Activated CD8-positive, alpha-beta memory T cell treated with anti-CD3 and anti-CD28 coated beads, Interleukin-2, amount 50 U/mL, for 4 hours (primary cell): ENCODE measurements at places on chromosomes 11 and 22.

DNA sequence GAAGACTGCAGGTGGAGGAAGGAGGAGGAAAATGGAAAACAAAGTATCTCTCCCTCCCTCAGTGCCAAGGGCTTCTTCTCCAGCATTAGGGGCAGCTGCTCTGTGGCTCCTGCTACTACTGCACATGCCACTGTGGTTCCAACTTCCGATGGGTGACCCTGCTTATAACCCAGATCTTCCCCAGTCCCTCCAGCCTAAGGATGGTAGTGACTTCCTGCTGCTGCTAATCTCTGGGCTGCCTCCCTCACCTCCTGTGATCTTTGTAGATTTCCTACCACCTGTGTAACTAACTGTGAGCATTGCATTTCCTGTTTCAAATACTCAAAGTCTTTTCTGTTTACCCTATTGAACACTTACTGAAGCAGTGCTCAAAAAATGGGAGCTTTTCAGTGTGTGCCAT is 28.7 kb upstream of the TRPC6 start:
- DNase-seq: no peak

DNA sequence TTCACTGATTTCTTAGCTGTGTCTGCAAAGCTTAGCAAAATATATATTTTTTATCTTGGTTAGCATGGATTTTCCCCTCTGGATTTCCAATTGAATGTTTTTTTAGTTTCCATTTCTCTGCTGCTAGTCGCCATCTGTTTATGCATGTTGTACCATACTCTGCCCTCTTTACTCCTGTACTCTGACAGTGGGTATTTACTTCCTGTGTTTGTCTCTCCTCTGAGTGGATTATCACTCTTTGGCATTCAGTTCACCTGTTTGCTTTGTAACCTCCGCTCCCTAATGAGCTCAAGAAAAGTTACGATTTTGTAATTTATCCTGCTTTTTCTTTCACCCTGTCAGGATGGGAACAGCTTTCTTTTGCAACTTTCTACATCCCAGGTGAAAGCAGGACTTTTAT is 59.1 kb downstream of the PDHX start:
- DNase-seq: no peak

DNA sequence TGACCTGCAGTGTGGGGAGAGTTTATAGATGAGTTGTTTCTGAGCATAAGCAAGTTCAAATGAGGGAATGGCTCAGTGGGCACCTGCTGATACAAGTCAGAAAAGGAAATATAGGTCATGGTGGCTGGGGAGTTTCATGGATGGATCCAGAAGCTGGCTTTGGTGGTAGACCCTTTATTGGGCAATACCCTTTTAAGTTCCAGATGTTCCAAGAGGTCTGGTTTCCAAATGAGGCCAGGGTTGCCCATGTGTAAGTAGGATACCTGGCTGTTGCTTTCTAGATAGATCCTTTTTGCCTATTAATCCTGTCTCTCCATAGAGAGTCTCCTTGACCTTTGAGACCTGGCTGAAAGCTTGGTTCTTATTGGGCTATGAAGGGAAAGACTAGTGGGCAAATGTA is 2.2 kb downstream of the STIM1 start:
- no peak for DNase-seq

- no peak for DNase-seq
Observed at GRCh38 chr11:119664063-119664572, 64.9 kb downstream of the NECTIN1 start.

DNA sequence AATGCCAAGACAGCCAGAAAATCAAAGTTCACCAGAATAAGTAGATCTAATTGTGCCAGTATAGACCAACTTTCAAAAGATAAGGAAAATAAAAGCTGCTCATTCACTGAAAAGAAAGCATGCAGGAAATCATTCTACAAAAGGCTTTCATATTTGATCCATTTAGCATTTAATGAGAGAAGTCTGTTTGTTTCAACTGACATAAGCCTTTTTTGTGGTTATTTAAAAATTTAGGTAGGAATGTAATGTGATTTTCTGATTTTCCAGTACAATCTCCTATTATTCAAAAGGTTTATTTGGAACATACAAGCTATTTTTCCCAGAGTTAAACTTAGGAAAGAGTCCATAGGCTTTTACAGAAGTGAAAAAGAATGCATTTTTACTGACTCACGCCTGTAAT is 92.7 kb downstream of the SBF2 start:
- DNase-seq: no peak

GRCh38 chr11:74299015-74299414 is 12.4 kb downstream of the P4HA3 start:
- no peak for DNase-seq

GRCh38 chr11:14273895-14274294 is 85.1 kb downstream of the RRAS2 start:
- DNase-seq: no peak

- no peak for DNase-seq
Observed at GRCh38 chr11:111633756-111634362, 31.6 kb downstream of the SIK2 start.

DNA sequence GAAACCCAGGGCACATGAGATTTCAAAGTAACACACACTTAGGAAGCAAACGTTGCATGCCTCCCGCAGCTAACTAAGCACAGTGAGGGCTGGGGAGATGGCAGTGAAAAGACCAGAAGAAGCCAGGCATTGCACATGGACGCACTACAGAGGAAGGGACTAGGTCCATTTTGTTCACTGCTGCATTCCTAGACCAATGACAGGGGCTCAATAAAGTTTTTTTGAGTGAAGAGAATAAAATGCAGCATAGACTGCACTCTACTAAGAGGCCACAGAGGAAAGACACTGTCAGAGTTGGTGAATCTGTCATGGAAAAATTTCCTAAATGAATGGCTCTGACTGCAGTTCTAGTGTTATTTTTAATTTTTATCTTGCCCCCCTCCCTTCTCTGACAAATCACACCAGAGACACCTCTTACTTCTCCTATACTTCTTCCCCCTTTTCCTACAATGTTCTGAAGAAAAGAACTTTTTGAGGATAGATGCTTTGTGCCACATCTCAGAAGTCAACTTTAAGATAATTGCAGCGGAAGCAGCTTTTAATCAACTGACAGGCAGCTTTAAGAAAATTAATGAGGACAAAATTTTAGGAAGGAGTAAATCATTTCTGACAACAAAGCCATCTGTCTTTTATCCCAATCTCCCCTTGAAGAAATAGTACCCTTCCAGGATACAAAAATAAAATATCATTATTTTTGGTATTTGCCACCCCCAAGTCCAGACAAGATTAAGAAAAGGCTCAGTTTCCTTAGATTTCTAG is 34.8 kb upstream of the CHRM4 start:
- DNase-seq: no peak

DNA sequence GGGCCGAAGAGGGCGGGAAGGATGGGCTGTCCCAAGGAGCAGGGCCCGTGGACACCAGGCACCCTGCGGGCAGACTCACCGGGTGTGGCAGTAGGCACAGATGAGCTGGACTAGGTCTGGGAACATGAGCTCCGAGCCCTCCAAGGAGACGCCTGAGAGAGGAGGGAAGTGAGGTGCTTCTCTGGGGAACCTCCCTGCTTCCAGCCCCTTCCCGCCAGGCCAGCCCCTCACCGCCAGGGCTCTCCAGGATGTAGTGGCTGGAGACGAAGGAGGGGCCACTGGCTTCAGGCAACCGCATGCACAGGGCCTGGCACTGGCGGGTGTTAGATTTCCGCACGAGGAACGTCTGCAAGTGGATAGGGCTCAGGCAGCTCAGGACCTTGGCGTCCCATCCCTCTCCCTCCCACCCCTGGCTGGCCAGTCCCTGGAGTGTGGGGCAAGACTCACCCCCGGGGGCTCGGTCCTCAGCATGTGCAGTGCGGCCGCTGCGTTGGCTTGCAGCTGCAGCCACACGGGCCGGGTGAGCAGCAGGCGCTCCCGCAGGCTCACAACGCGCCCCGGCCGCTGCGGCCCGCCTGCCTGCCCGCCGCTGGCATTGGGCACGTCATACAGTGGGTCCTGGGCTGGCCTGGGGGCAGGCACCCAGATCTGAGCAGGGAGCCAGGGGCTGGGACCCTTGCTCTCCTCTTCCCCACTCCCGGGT is 552 bp downstream of the RIN1 start:
- DNase-seq: no peak

DNA sequence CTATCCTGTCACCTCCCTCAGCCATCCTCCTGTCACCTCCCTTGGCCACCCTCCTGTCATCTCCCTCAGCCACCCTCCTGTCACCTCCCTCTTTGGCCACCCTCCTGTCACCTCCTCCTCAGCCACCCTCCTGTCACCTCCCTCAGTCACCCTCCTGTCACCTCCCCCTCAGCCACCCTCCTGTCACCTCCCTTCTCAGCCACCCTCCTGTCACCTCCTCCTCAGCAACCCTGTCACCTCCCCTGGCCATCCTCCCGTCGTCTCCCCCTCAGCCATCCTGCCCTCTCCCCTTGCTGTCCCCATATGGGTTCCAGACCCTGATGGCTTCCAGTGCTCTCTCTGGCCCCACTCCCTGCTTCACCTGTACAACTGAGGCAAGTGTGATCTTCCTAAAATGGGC is 61.8 kb downstream of the SCUBE1 start:
- DNase-seq: no peak

- no peak for DNase-seq
Observed at GRCh38 chr11:60343094-60343704, 16.1 kb downstream of the MS4A6E start.

- no peak for DNase-seq
Observed at GRCh38 chr11:89205378-89205777, 27.7 kb downstream of the TYR start.

DNA sequence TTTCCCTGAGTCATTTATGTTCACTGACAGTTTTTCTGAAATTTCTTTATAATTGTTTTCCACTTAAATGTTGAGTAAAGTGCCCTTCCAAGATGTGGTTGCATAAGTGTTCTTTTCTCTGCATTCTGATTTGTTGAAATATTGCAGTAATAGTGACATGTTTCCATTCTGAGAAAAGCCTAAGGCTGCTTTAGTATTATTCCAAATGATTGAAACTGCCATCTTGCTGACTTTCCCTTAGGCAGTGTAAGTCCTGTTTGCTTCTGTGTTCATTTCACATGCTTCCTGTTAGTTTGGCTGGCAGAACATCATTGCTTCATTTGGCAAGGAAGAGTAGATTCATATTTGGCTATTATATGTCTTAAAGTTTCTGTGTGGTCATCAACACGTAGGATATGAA is 146.5 kb downstream of the ELP4 start:
- DNase-seq: no peak

DNA sequence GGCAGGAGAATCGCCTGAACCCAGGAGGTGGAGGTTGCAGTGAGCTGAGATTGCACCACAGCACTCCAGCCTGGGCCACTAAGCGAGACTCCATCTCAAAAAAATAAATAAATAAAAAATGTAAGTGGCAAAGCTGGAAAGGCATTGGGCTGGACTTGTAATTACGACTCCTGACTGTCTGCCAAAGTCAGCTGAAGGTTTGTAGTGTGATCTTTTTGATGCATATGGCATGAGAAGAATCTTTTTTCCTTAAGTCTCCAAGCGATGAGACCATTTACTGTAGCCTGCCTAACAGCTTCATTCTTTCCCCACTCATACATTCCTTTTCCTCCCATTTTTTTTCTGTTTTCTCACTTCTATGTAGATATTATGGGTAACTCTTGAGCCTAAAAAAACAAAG is 24.8 kb downstream of the CTNND1 start:
- DNase-seq: no peak

GRCh38 chr22:26887916-26888315 is 230.5 kb downstream of the MIAT start:
- DNase-seq: no peak

DNA sequence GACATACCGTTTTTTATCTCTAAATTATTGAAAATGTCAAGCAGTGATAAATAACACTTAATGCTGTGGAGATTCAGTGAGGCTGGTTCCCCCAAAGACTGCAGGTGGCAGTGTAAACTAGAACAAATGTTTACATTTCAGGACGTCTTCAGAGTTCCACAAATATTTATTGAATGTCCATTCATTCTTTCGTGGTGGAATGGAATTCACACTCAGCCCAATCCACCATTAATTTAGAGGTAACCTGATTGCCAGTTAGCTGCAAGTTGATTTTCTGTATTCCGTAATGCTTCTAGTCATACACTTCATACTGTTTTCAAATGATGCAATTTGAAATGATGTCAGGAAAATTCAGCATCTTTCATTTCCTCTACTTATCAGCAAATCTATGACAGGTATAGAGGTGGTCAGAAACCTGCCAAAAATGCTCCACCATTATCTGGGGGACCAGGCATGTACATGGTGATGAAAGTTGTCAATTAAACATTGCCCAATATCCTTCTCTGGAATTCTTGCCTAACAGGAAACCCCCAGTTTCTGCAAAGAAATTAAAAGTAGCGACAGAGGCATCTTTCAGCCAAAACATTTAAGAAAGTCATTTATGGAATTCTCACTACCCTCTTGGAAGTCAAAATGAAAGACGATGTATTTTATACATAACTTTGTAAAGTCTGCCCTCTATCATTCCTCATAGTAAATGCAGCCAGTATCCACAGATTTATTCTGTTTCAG is 94.3 kb upstream of the BMAL1 start:
- DNase-seq: no peak

- no peak for DNase-seq
Observed at GRCh38 chr11:44926036-44926435, 24.6 kb downstream of the TP53I11 start.

GRCh38 chr22:28808716-28809355 is 8.5 kb upstream of the XBP1 start:
- DNase-seq: no peak

DNA sequence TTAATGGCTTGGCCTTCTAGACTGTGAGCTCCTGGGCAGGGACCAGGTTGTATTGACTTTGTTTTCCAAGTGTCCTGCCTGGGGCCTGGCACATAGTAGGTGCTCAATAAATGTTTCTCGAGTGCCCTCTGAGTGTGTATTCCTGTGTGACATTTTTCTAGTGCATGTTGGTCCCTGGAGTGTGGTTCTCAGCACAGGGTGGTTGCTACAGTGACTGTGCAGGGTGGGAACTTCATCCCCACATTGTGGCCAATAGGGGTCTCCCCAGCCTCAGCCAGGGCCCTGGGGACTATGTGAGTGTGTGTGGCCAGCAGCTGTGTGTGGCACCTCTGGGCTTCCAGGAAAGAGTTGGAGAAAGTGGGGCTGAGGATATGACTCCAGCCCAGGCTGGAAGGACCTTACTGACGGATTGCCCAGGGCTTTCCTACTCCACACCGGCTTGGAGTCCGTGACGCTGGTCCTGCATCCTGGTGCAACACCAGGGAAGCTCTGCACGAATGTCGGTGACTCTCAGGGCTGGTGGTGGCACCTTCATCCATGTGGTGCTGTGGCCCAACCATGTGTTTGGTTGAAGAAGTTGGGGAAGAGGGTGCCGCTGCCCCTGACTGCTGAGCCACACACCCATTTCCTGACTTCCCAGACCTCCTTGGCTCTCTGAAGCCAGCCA is 9.0 kb upstream of the MARK2 start:
- DNase-seq: no peak

- no peak for DNase-seq
Observed at GRCh38 chr22:35734517-35734827, 16.8 kb downstream of the APOL5 start.

DNA sequence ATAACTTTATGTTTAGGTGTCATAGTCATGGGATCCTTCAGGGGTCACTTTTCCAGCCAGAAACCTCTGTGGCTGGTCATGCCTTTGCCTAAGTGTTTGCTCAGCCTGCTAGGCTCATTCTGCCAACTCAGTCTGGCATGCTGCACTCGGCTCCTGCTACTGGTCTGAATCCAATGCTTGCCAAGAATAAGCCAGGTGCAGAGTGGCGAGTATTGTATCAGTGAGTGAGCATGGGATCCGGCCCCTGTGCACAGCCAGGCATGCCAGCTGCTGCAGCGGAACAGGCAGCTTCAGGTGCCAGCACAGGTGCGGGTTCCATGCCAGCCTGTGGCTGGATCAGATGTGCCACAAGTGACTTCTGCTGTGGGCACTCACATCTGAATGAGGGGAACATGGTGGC is 1269.3 kb upstream of the CNTN5 start:
- DNase-seq: no peak

- no peak for DNase-seq
Observed at GRCh38 chr22:45984316-45984916, 7.5 kb upstream of the WNT7B start.
